Peyer's patch (tissue), 4 donors: ENCODE measurements at places on chromosomes 16 and 17. TPM values are rescaled to one million over a fixed set of nuclear protein-coding genes. Genes with fewer than 3 reads are reported as not detected.

- no peaks in the 10 kb centered on the region for H3K36me3 ChIP-seq
- H3K4me1 ChIP-seq, result no peaks in the 10 kb centered on the region
- no peak overlapping the region for H3K4me3 ChIP-seq
- DNase-seq, result no peak
Measured at GRCh38 chr17:51366866-51367265, 106.5 kb downstream of the UTP18 start.

- no peaks in the 10 kb centered on the region for H3K36me3 ChIP-seq
- H3K27me3 ChIP-seq, result no peaks in the 10 kb centered on the region
- no peak overlapping the region for H3K27ac ChIP-seq
- H3K4me1 ChIP-seq, result no peaks in the 10 kb centered on the region
- no peak for DNase-seq
- H3K4me3 ChIP-seq, result no peak overlapping the region
Measured at GRCh38 chr16:83886199-83886971, 12.5 kb upstream of the MLYCD start.

DNA sequence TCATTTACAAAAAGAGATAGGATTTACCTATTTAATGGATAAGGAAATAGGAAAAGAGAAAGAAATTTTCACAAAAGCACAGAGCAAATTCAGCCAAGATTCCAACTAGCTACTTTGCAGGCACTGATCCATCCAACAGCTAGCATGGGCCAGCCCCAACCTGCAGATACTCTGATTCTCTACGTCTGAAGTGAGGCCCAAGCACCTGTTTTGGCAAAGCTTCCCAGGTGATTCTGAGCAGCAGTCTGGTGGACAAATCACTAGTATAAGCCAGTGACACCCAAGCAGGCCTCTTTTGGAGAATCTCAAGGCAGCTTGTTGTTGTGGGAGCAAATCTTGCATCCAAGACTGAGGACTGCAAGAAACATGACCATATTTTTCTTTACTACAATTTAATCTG, 20.9 kb upstream of the CALB2 start:
- H3K36me3 ChIP-seq, result no peaks in the 10 kb centered on the region
- DNase-seq, result no peak
- H3K27me3 ChIP-seq, result no peaks in the 10 kb centered on the region

DNA sequence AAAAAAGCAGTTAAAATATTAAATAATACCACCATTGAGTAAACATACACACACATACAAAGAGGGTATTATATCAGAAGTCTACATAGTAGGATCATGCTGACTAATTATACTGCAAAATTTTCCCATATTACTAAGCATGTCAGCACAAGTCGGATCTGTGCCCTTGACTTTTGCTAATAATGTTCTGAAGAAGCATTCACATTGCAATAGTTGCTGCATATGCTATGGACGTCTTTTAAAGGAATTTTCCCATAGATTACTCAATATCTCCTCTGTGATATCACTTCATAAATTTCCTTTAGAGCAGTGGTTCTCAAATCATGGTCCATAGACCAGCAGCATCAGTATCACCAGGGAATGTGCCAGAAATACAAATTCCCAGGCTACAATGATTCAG, 110.9 kb upstream of the NUDT7 start:
- no peaks in the 10 kb centered on the region for H3K27me3 ChIP-seq
- H3K36me3 ChIP-seq, result no peaks in the 10 kb centered on the region
- H3K4me1 ChIP-seq, result no peaks in the 10 kb centered on the region

- H3K36me3 ChIP-seq, result no peaks in the 10 kb centered on the region
- H3K4me1 ChIP-seq, result no peaks in the 10 kb centered on the region
- no peak overlapping the region for H3K27ac ChIP-seq
- no peak for DNase-seq
- no peak overlapping the region for H3K4me3 ChIP-seq
- no peaks in the 10 kb centered on the region for H3K27me3 ChIP-seq
Measured at GRCh38 chr17:44568945-44569858, 11.9 kb downstream of the FZD2 start.

GRCh38 chr17:59357219-59357697, 25.8 kb downstream of the YPEL2 start:
- H3K4me3 ChIP-seq, result no peak overlapping the region
- no peak for DNase-seq
- peaks cover 20% of the 10 kb centered on the region for H3K4me1 ChIP-seq
- no peaks in the 10 kb centered on the region for H3K27me3 ChIP-seq
- no peak overlapping the region for H3K27ac ChIP-seq

DNA sequence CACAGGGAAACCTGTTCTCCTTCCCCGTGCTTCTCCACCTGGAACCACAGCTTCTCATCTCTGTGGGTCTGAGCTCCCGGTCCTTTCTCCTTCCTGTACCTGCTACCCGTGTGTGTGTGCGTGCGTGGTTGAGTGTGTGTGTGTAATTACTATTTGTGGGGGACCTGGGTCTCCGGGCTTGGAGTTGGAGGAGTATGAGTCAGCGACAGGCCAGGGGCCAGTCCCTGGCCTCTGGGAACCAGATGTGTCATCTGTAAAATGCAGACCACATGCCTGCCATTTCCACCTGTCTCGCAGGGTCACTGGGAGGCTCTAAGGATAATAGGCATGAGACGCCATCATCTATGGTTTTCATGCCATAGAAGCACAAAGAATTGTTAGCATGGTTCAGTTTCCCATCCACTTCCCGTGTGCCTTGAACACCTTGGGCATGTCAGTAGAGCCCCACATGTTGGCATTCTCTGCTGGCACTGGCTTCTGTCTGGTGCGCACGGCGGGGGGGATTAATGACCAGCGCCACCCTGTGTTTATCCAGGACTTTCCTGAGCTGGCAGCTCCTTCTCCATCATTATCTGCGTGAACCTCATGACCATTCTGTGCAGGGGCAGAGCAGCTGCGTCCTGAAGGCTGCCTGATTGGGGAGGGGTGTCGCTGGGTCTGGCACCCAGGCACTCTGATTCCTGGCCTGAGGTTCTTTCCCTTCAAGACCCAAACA, 1.5 kb downstream of the ZNF205 start:
- no peaks in the 10 kb centered on the region for H3K4me1 ChIP-seq
- DNase-seq, result no peak
- H3K27ac ChIP-seq, result no peak overlapping the region
- peaks cover 16% of the 10 kb centered on the region for H3K36me3 ChIP-seq
- no peak overlapping the region for H3K4me3 ChIP-seq
- H3K27me3 ChIP-seq, result no peaks in the 10 kb centered on the region

DNA sequence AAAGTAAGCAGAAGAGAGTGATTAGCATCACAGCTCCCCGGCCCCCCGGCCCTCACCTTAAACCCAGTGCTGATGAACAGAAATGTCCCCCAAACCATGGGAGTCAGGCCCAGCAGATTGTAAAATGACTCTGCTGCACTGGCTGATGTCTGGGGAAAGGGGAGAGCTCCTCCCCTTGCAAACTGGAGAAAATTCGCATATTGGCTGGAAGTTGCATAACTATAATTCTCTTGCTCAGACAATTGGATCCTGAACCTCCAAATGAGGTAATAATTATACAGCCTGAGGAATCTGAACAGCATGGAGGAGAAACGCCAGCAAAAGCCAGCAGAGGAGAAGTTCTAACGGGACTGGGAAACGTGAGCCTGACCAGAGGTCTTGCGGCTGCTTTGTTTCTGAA, 109.7 kb downstream of the C16orf95 start:
- no peaks in the 10 kb centered on the region for H3K27me3 ChIP-seq
- H3K36me3 ChIP-seq, result no peaks in the 10 kb centered on the region
- H3K4me3 ChIP-seq, result no peak overlapping the region
- no peak overlapping the region for H3K27ac ChIP-seq

DNA sequence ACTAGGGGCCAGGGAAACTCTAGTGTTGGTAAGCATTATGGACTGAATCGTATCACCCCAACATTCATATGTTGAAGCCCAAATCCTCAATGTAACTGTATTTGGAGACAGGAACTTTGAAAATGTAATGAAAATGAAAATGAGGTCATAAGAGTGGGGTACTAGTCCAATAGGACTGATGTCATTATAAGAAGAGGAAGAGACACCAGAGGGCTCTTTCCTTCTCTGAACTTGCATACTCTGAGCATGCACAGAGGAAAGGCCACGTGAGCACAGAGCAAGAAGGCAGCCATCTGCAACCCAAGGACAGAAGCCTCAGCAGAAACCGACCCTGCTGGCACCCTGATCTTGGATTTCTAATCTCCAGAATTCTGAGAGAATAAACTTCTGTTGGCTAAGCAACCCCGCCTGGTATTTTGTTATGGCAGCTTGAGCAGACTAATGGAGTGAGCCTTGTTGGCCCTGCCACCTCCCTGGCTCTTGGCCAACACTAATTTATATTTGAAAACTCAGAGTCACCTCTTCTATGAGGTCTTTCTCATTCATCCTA, 273.4 kb downstream of the NTN1 start:
- peaks cover 8% of the 10 kb centered on the region for H3K4me1 ChIP-seq
- H3K27ac ChIP-seq, result no peak overlapping the region
- no peaks in the 10 kb centered on the region for H3K27me3 ChIP-seq
- H3K4me3 ChIP-seq, result no peak overlapping the region
- DNase-seq, result no peak

- peaks cover 3% of the 10 kb centered on the region for H3K27me3 ChIP-seq
- H3K36me3 ChIP-seq, result peaks cover 31% of the 10 kb centered on the region
- peaks cover 12% of the 10 kb centered on the region for H3K4me1 ChIP-seq
- peak; percentile 75 for DNase-seq
Measured at GRCh38 chr17:50198026-50198669, 3.3 kb downstream of the COL1A1 start.

GRCh38 chr17:4858068-4858881, 25.1 kb downstream of the MINK1 start:
- peaks cover 16% of the 10 kb centered on the region for H3K4me1 ChIP-seq
- H3K27me3 ChIP-seq, result no peaks in the 10 kb centered on the region
- no peak for DNase-seq
- no peak overlapping the region for H3K27ac ChIP-seq
- peaks cover 9% of the 10 kb centered on the region for H3K36me3 ChIP-seq

- peaks cover 4% of the 10 kb centered on the region for H3K4me1 ChIP-seq
- peak; percentile 94 for DNase-seq
- no peaks in the 10 kb centered on the region for H3K27me3 ChIP-seq
- peak overlapping the region; percentile 8 for H3K27ac ChIP-seq
Measured at GRCh38 chr17:48636177-48637018, 10.2 kb upstream of the HOXB9 start.

- H3K4me1 ChIP-seq, result no peaks in the 10 kb centered on the region
- H3K27ac ChIP-seq, result no peak overlapping the region
- no peaks in the 10 kb centered on the region for H3K36me3 ChIP-seq
- DNase-seq, result peak; percentile 75
- H3K4me3 ChIP-seq, result peak overlapping the region; percentile 0
Measured at GRCh38 chr17:45394913-45395568, 37.6 kb downstream of the ARHGAP27 start.

- no peak overlapping the region for H3K27ac ChIP-seq
- H3K27me3 ChIP-seq, result no peaks in the 10 kb centered on the region
- DNase-seq, result no peak
- H3K4me3 ChIP-seq, result no peak overlapping the region
Measured at GRCh38 chr17:6567528-6568183, 11.3 kb upstream of the PITPNM3 start.

GRCh38 chr16:80059836-80060235, 459.3 kb upstream of the MAF start:
- H3K27me3 ChIP-seq, result no peaks in the 10 kb centered on the region
- H3K4me1 ChIP-seq, result no peaks in the 10 kb centered on the region
- no peak overlapping the region for H3K4me3 ChIP-seq
- no peak for DNase-seq

GRCh38 chr16:4989391-4990006, 31.4 kb downstream of the SEC14L5 start:
- peaks cover 6% of the 10 kb centered on the region for H3K27me3 ChIP-seq
- H3K36me3 ChIP-seq, result no peaks in the 10 kb centered on the region
- no peak overlapping the region for H3K4me3 ChIP-seq
- H3K27ac ChIP-seq, result no peak overlapping the region
- H3K4me1 ChIP-seq, result no peaks in the 10 kb centered on the region
- DNase-seq, result no peak

GRCh38 chr16:65967376-65967775, 399.1 kb upstream of the CDH5 start:
- no peak for DNase-seq
- no peak overlapping the region for H3K27ac ChIP-seq
- no peaks in the 10 kb centered on the region for H3K27me3 ChIP-seq
- H3K36me3 ChIP-seq, result no peaks in the 10 kb centered on the region

DNA sequence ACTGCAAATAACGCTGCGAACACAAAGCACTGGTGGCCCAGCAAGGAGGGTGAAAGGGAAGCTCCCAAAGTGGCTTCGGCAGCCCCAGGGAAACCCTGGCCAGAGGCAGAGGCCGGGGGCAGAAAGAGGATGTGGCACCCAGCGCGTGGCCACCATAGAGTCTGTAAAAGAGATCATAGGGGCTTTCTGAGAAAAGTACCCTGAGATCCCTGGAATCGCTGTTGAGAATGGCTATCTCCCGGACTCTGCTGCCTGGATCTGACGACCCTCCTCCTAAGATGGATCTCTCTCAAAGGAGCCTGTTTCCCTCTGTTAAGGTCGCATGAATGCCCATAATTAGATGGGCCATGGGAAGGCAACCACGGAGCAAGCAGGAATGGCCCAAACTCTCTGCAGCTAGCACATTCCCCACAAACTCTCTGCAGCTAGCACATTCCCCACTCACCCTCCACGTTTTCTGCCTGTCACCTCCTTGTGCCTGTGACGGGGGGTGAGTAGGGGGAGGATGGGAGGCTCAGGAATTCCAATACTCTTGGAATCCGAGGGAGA, 364.4 kb downstream of the XYLT1 start:
- H3K27ac ChIP-seq, result no peak overlapping the region
- H3K4me3 ChIP-seq, result no peak overlapping the region
- H3K27me3 ChIP-seq, result no peaks in the 10 kb centered on the region
- DNase-seq, result no peak

NTHL1 gene
- total RNA-seq, result 16.6 TPM

ZNF668 gene
- 17.2 TPM for total RNA-seq

C17orf67 gene
- not detected for total RNA-seq

KRTAP9-4 gene
- not detected for total RNA-seq

CDH15 gene
- total RNA-seq, result not detected

GPR142 gene
- 1.1 TPM for total RNA-seq

LITAFD gene
- total RNA-seq, result not detected

KRTAP2-2 gene
- not detected for total RNA-seq

ADAT1 gene
- total RNA-seq, result 61.4 TPM

VAT1L gene
- total RNA-seq, result 0.80 TPM

RGS9 gene
- total RNA-seq, result 25.6 TPM

NECAB2 gene
- total RNA-seq, result not detected
